ENCODE measurements at places on chromosomes 11 and 22. TPM values are rescaled to one million over a fixed set of nuclear protein-coding genes. Genes with fewer than 3 reads are reported as not detected.

The ENTHD1 gene
- total RNA-seq = 10.5 TPM

The NLRP6 gene
- not detected for total RNA-seq

The OOSP4B gene
- total RNA-seq = not detected

The PLAAT5 gene
- not detected for total RNA-seq

The ANO1 gene
- total RNA-seq = not detected

The FXYD2 gene
- not detected for total RNA-seq

All from melanocyte of skin (primary cell).